WTC11 (cell line): ENCODE measurements at places on chromosomes 5 and 9.

- DNase-seq = no peak
Observed at GRCh38 chr9:124478354-124478753, 28.1 kb downstream of the ADGRD2 start.

DNA sequence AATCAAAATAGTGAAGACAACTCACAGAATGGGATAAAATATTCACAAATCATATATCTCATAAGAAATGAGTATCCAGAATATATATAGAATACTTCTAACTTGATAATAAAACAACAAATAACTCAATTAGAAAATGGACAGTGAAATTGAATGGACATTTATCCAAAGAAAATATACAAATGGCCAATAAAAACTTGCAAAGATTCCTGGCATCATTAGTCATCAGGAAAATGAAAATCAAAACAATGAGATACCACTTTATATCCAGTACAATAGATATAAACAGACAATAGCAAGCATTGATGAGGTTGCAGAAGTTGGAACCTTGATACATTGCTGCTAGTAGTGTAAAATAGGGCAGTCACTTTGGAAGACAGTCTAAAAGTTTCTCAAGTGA, 12.8 kb upstream of the TLR4 start:
- DNase-seq = no peak

DNA sequence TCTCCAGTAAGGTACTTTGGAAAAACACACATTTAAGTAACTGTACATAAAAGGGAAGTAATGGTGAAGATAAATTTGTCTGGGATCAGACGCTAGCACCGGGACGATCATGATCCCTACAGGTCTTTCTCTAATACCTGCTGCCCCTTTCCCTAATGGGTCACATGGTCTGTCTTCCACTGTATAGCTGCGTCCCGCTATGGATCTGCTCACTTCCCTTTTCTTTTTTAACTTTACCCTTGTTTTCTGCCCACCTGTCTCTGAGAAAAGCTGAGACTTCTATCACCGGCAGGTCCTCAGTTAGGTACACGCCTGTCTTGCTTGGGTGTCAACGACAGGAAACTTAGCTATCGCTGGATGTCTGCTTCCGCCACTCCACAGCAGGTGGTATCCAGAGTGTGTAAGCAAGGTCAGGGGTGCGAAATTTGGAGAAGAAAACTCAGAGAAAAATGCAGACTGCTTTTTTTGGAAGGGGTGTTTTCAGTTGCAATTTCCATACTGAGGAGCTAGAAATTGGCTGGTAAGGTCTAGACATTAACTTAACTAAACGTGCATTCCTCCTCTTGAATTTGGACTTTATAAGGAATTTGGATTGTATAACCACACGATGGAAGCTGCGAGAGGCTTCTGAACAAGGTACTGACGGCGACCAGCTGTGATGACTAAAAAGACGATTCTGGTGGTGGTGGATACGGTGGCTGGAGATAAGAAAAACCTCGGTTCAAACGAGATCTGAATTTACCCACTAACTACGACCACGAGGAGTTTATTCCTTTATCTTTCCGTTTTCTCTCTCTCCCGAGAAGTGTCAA, 1.1 kb upstream of the ICE1 start:
- DNase-seq = no peak

GRCh38 chr9:93081081-93081529, 14.9 kb upstream of the CARD19 start:
- peak; percentile 6 for DNase-seq

DNA sequence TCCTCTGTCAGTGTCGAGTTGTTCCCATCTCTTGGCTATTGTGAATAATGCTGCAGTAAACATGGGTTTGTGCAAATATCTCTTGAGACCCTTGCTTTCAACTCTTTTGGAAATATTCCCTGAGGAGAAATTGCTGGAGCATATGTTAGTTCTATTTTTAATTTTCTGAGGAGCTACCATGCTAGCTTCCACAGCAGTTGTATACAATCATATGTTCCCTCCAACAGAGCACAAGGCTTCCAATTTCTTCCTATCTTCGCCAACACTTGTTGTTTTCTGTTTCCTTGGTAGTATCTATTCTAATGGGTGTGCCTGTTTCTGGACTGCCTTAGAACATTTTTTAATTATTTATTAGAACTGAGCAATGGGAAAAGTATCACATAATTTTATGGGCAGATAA, 23.6 kb upstream of the SHB start:
- no peak for DNase-seq

GRCh38 chr5:172887692-172888091, 53.6 kb downstream of the ERGIC1 start:
- no peak for DNase-seq

- DNase-seq = no peak
Observed at GRCh38 chr5:111574311-111574710, 62.0 kb upstream of the STARD4 start.

- DNase-seq = no peak
Observed at GRCh38 chr9:114733816-114734215, 51.8 kb upstream of the TEX48 start.

DNA sequence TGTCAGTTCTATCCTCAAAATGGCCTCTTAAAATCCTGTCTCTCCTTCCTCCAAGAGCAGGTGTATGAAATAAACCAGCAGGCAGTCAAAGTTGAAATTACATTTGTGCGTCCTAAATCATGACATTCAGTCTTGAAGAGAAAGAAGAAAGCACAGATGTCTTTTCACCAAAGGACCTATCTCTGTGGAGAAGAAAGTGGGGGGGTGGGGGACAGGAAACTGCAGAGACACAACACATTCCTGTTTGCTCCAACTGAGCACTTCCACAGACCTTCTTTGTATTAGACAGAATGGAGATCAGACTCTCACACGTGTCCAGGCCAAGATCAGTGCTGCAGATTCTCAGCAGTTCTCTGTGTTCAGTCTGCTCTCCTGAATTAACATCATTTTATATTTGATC, 471.9 kb upstream of the RGMB start:
- no peak for DNase-seq
